ENCODE measurements at places on chromosomes 13 and 19.

DNA sequence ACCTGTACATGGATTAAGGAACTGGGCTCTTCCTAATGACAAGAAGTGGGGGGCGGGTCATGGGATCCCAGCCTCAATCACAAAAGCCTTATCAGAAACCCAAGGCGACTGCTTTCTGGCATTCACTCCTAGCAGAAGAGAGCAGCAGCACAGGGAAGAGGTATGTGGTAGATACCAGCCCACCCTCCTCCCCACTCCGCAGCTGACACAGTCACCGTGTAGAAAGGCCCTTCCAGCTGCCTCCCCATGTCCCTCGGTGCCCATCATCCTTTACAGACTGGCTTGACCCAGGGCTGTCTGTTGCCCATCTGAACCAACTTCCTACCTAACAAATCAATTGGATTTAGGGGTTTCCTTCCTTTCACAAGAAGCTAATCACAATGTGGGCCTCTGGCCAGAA, 3.1 kb upstream of the DHRS12 start:
- DNase-seq, result no peak

- no peak for DNase-seq
These were observed 64.5 kb upstream of the SLC10A2 start for GRCh38 chr13:103130681-103131210.

DNA sequence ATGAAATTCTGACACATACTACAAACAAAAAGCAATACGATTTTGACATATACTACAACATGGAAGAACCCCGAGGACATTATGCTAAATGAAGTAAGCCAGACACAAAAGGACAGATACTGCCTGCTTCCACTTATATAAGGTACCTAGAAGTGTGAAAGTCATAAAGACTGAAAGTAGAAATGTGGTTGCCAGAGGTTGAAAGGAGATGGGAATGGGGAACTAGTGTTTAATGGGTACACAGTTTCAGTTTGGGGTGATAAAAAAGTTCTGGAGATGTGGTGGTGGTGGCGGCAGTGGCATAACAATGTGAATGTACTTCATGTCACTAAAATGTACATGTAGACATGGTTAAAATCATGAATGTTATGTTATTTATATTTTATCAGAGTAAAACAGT, 12.1 kb upstream of the NDFIP2 start:
- no peak for DNase-seq

DNA sequence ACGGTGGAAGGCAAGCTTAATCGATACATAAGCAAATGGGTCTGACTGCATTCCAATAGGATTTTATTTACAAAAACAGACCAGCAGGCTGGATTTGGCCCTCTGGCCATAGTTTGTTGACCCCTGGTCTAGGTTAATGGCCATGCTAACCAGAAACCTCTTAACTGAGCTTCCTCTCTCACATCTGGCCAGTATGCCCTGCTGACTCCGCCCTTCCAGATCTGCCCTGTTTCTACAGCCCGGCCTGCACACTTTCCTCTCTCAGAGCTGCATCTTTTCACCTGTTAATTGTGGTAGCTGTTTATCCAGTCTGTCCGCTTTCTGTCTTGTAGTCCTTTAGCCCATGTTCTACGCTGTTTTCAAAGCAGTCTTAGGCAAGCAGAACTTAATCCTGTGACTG, 25.6 kb downstream of the EDNRB start:
- no peak for DNase-seq

GRCh38 chr19:57664269-57665127, 4.2 kb upstream of the ZSCAN4 start:
- no peak for DNase-seq

Measured in naive thymus-derived CD4-positive, alpha-beta T cell (primary cell).